GM12892 (cell line): ENCODE measurements at places on chromosomes 1 and 21.

- no peak for DNase-seq
These were observed 3.8 kb upstream of the ZNF692 start for GRCh38 chr1:248862695-248862997.

GRCh38 chr21:33763582-33763899, 121.2 kb downstream of the ITSN1 start:
- DNase-seq, result no peak

GRCh38 chr1:3984586-3984985, 84.5 kb upstream of the C1orf174 start:
- no peak for DNase-seq

DNA sequence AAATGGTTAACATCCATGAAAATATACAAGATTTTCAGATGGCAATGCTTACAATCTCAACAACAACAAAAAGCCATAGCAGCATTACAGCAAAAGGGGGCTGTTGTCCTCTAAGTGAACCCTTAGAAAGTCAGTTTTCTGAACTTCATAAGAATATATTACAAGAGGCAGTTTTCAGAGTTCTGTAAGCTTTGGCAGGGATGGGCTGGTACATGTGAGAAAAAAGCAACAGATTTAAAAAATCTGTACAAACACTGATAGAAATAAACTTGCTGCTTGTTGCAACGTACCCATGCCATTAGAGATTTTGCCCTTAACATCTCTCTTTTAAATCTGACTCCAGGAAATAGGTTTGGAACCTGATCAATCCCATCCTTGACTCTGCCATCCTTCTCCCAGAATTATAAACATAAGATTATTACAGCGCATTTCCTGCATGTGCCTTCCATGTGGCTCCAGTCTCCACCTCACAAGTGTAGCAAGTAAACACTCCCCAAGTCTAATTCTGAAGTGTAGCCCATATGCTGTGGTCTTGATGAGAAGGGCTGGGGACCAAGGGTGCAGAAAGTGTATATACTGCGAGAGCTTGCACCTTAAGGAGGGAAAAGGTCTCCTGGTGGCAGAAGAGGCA, 101.4 kb upstream of the TSPAN2 start:
- DNase-seq, result no peak

DNA sequence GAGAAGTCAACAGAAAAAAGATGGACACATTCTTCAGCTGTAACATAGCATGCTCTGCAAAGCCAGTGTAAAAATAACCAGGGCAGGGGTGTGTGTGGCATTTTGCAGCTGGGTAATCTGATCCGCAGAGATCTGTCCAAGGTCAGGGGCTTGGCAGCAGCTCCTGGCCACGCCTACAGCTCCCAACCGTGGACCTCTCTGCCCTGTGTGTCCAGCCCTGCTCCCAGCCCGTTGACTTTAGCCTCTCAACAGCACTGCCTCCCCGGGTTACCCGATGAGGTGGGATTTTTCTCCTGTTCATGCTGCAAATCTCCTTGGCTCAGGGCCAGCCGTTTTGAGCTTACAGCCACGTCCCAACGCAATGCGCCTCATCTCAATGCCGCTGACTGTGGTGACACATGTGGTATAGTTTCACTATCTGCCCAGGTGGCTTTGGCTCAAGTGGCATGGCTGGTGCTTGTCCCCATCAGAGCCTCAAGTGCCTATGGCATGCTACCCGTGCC, 68.1 kb downstream of the VWA5B1 start:
- DNase-seq, result no peak

GRCh38 chr1:1470626-1471388, 758 bp upstream of the ATAD3B start:
- DNase-seq, result no peak

DNA sequence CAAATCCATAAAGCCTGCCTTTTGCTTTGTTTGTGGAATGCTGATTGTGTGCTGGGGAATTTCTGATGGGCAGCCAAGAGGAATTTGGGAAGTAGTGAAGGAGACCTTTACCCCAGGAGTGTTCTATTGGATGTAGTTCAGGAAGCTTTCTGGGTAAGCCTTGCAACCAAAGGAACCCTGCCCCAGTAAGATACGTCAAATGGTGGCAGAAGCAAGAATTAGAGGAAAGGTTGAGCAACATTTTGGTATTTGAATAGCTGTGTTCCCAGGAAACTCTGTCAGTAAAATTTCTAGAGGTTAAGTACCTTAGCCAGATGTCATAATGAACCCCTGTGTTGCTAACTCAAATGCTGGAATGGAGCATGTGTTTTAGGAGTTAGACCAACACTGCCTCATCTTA, 6.4 kb downstream of the MGST3 start:
- DNase-seq, result no peak

- DNase-seq, result peak; percentile 54
These were observed 29.1 kb downstream of the TEX35 start for GRCh38 chr1:178541829-178542553.

- no peak for DNase-seq
These were observed 102.3 kb downstream of the OSBPL9 start for GRCh38 chr1:51719146-51719545.

DNA sequence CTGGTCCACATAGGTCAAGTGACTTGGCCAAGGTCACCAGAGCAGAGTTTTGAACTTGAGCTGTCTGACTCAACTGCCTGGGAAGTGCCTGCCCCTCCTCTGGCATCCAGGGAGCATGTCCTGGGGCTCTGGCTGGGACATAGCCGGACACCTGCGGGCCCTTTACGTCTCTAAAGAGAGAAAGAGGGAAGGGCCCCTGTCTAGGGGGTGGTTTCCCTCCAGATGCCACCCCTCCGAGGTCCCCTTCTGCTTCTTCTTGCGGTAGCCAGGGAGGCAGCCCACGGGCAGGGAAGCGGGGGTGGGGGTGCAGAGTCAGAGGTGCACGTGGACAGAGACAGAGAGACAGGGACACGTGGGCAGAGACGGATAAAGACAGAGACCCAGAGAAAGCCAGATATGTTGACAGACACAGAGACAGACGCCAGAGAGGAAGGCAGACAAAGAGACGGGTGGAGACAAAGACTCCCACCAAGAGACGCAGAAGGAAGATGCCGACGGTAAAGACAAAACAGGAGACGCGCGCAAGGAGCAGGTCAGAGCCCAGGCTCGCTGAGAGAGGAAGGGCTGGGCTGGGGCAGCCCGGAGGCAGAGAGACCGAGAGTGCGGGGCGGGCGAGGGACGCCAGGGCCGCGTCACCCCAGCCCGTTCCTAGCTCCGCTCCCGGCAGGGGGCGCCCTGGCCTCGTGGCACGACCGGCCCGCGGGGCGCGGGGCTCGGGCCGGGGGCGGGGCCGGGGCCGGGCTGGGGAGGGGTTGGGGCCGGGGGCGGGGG, 458 bp upstream of the ALPL start:
- DNase-seq, result peak; percentile 66

- DNase-seq, result no peak
These were observed 58.4 kb upstream of the EPS8L3 start for GRCh38 chr1:109821831-109822745.

DNA sequence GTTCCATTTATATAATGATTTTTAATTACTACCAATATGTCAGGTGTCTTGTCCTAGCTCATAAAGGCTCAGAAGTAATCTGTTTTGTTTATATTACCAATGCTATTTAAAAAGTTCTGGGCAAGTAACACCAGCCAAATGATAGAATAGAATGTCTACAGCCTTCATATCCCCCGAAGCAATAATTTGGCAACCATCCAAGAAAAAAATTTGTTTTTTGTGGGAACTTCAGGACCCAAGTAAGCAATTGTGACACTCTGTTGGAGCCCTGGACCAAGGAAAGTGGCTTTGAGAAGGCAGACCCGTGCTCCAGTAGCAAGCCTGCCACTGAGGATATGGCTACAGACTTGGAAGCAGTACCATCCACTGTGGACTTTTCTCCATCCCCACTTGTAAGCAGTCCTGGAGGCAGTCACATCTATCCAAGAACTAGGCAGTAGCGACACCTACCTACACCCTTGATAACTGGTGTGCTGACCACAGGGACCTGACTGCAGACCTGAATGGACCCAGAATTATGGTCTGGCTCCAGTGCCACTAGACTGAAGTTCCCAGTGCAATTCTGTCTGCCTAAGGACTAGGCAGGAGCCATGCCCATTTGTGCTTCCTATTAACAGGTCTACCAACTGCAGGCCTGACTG, 870.7 kb upstream of the ADGRL2 start:
- no peak for DNase-seq
